ENCODE measurements at places on chromosomes 12 and 14.

- no peak for DNase-seq
Measured at GRCh38 chr14:79420725-79421124, 790.6 kb downstream of the DIO2 start.

- DNase-seq = peak; percentile 33
Measured at GRCh38 chr12:21831791-21832344, 57.4 kb upstream of the KCNJ8 start.

- no peak for DNase-seq
Measured at GRCh38 chr14:47044841-47045240, 393.3 kb upstream of the RPL10L start.

- DNase-seq = no peak
Measured at GRCh38 chr14:68513137-68513536, 279.7 kb downstream of the ZFP36L1 start.

GRCh38 chr14:104795781-104796686 lies 486 bp upstream of the AKT1 start:
- DNase-seq = peak; percentile 72

- no peak for DNase-seq
Measured at GRCh38 chr14:50044042-50044651, 72.2 kb downstream of the VCPKMT start.

- DNase-seq = no peak
Measured at GRCh38 chr14:98925354-98926040, 346.5 kb downstream of the BCL11B start.

DNA sequence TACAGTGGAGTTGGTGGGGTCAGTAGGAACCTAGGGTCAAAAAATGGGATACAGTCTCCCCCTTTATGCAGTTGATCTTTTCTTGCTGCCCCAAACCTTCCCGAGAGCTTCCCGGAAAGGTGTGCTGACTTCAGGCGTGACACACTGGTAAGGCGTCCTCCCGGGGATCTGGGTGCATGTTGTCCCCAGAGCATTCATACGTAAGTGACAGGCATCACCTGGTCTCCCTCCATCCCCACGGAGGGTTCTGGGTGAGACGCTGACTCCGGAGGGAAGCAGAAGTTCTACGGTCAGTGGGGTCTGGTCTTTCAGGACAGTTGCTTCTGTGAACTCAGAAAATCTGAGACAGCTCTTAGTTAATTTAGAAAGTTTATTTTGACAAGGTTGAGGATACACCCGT lies 159.6 kb upstream of the RTL1 start:
- DNase-seq = no peak

- peak; percentile 68 for DNase-seq
Measured at GRCh38 chr12:108861878-108862587, 4.7 kb upstream of the SSH1 start.

DNA sequence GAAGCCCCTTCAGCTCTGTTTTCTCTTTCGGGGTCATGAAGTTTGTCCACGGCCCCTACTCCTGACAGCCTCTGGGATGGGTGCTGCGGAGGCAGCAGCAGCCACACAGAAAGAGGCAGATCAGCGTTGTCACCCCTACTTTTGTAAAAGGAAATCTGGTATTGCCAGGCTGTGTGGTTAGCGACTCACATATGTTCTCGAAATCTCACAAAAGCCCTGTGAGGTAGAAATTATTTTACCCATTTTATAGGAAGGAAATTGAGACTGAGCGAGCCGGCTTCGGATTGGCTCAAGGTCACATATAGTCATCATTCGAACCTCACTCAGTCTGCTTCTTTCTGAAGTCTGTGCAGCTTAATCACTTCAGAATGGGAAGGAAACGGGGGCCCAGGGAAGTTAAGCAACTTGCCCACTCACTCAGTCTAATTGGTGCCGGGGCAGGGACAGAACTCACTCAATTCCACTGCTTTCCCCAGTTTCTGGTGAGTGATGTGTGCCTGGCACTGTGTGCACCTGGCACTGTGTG lies 1.1 kb upstream of the CKAP4 start:
- DNase-seq = no peak

- no peak for DNase-seq
Measured at GRCh38 chr14:61678975-61679374, 16.3 kb upstream of the HIF1A start.

GRCh38 chr12:124861898-124862676 lies 1.6 kb downstream of the SCARB1 start:
- DNase-seq = no peak

DNA sequence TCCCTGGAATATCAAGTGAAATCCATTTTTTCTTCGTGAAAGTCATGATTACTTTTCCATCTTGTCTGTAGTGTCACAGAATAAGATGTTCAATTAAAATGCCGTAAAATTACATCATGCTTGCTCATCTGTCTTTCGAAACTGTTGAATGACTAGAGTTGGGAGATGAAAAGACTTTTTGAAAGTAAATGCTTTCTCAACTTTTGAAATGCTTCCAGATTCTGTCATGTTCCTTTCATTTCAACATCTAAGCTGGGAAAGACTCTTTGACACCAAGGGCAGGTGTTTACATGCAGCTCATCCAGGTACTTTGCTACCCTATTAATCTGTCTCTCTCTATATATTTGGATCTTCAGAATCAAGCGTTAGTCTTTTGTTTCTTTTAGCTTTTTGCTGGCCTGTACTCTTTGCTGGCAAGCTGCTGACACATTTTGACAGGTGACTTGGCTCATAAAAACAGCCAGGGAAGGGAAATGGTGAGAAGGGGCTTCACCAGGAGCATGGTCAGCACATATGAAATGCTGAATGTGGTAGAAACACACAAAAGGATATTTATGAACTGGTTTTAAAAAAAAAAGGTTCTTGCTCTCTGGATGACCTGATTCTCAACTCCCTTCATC lies 77.0 kb upstream of the METAP2 start:
- DNase-seq = no peak

- no peak for DNase-seq
Measured at GRCh38 chr12:27342536-27342935, 9.9 kb downstream of the BMAL2 start.

DNA sequence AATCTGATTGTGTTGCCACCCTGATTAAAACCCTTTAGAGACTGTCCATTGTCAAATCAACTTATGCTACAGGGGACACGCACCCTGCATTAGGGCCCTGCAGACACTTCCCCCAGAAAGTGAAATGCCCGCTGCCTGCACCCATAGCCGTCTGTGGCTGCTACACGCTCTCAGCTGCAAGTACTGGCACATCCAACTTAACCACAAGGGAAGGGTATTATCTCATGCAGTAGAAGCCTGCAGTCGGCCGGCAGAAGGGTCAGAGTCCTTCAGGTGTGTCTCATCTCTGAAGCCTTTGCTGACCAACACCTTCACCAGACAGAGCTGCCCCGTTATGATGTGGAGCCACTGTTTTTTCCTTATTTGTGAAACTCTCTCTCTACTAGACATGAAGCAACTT lies 20.8 kb downstream of the CFAP251 start:
- no peak for DNase-seq

DNA sequence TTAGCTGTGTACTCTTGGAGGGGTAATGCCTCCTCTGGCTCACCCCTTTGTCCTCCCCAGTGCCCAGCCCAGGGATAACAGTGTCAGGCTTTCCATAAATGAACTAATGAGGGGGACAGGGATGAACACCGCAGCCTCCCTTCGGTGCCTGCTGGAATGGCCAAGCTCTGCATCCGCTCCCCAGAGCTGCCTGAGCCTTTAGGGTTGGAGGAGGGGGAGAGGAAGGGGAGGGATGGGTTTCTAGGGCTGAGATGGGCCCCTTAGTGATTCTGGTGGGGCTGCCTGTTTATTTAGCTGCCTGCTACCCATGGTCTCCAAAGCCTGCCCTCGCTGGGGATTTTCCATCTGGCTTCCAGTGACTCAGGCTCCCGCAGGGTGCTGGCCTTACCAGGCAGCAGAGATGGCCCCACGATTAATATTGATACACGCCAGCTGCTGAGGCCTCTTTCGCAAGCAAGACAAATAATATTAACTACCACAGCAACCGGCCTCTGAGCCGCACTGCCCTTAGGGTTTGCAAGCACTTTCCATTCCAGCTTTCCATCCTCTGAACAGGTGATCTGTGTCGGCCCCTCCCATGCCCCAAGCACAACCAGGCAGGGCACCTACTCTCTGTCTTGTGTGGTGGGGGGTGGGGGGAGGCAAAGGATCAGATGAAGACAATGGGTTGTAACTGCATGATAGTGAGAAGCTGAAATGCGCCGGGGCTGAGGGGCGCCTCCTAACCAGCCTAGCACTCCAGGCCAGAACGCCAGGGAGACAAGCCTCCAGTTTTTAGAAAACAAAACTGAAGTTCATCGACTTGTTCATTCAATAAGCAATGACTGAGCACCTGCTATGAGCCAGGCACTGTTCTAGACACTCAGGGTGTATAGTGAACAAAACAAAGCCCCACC lies 56.7 kb downstream of the C14orf132 start:
- DNase-seq = no peak

GRCh38 chr14:50739186-50739585 lies 71.1 kb upstream of the SAV1 start:
- DNase-seq = no peak

GRCh38 chr14:58078471-58078870 lies 73.5 kb downstream of the ARMH4 start:
- no peak for DNase-seq

DNA sequence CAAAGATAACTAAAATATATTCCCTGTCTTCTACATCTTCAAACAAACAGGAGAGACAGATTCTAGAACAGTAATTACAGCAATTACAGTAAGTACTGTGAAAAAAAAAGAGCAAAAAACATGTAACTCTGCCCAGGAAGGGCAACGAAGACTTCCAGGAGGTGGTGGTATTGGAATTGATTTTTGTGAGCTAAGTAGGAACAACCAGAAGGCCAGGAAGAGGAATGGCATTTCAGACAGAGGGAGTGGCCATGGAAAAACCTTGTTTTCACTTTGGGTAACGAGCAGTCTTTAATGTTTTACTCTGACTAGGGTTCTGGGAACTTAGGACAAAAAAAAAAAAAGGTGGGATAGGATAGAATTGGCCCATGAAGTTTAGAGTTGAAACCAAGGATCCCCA lies 196.3 kb upstream of the PLEKHG7 start:
- DNase-seq = no peak

GRCh38 chr14:71714225-71714624 lies 218.0 kb upstream of the RGS6 start:
- DNase-seq = no peak

DNA sequence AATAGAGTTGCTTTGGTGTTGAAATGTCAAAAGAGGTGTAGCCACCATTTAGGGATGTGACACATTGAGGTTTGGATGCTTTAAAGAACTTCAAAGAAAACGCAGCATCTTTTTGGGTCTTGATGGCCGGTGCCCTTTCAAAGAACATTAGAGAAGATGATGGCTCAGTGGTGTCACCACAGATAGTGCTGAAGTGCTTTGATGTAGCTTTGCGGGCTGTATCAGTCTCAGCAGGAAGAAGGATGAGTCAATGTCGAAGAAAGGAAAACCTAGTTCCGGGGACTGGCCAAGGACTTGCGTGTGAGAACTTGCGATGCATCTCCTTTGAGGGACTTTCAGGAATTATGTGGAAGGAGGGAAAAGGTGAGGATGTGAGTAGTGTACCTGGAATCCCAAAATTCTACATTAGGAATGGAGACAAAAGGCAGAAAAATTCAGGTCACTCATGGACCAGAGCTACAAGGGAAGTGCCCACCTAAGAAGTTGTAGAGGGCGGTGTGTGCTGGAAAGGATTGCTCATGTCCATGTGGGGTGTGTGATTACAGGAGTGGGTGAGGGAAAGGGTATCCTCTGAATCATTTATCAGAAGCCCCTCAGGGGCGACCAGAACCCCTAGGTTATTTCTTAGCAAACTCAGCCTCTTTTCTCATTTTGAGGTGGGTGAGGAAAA lies 39.7 kb upstream of the GZMB start:
- no peak for DNase-seq

DNA sequence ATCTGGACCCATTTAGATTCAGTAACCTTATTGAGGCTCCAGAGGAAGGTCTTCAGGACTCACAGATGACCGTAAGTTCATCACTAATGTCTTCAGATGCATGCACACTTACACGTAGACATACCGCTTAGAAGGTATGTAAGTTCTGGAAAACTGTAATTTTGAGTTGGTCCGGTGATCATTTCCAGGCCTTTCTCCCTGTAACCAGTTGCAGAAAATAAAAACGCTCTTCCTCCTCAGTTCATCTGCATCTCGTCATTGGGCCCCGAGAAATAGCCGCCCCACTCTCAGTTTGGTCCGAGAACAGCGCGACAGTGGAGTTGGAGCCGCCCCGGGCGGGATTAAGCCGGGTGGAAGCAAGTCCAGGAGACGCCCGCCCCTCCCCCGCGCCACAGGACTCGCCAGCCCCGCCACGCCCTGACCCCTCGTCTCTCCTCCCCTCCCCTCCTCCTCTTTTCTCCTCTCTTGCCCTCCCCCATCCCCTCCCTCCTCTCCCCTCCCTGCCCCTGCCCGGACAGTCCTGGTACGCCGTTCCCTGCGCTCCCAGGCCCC lies 83.7 kb downstream of the TNFAIP2 start:
- DNase-seq = peak; percentile 71

GRCh38 chr12:1532375-1533165 lies 61.8 kb downstream of the FBXL14 start:
- DNase-seq = no peak

GRCh38 chr12:4918950-4919660 lies 9.4 kb downstream of the KCNA1 start:
- no peak for DNase-seq

DNA sequence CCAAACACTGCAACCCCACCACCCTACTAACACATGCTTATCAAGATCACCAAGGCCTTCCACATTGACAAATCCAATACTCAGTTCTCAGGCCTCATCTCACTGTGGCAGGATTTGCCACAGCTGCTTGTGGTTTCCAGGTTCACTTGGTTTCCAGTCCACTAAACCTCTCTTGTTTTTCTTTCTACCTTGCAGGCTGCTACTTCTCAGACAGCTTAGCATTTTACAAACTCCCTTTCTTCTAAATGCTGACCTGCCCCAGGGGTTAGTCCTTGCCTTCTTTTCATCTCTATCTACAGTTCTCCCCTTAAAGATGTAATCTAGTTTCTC lies 84.1 kb downstream of the BCAT1 start:
- DNase-seq = no peak

GRCh38 chr12:60345442-60345841 lies 749.6 kb downstream of the SLC16A7 start:
- no peak for DNase-seq

DNA sequence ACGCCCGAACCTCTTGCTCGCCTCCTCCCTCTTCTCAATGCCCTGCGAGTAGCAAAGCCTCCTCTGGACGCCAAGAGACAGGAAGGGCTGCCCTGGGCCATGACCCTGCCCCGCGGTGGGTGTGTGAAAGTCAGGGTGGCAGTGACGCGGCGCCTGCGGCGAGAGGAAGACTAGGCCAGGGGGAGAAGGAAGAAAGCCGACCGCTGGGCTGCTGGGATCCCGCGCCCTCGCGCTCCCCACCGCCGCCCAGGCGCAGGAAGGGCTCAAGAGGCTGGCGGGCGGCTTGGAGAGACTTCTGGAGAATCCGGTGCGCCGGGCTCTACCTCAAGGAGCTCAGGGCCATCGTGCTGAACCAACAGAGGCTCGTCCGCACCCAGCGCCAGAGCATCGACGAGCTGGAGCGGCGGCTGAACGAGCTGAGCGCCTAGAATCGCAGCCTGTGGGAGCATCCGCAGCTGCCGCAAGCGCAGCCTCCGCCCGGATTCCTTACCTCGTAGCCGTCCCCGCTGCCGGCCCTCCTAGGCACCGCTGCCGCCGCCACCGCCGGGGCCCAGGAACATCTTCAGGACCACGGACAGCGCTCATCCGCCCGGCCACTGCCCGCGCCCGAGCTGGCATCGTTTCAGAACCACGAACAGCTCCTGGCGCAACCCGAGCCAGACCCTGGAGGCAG lies 105.0 kb upstream of the PRB2 start:
- DNase-seq = peak; percentile 82

Data from heart left ventricle (tissue), 16 donors.